ENCODE measurements at places on chromosomes 4 and X.

- DNase-seq: no peak
Measured at GRCh38 chrX:25755194-25755593, 382.9 kb upstream of the MAGEB18 start.

GRCh38 chr4:123484291-123484926, 87.8 kb downstream of the SPRY1 start:
- DNase-seq: no peak

DNA sequence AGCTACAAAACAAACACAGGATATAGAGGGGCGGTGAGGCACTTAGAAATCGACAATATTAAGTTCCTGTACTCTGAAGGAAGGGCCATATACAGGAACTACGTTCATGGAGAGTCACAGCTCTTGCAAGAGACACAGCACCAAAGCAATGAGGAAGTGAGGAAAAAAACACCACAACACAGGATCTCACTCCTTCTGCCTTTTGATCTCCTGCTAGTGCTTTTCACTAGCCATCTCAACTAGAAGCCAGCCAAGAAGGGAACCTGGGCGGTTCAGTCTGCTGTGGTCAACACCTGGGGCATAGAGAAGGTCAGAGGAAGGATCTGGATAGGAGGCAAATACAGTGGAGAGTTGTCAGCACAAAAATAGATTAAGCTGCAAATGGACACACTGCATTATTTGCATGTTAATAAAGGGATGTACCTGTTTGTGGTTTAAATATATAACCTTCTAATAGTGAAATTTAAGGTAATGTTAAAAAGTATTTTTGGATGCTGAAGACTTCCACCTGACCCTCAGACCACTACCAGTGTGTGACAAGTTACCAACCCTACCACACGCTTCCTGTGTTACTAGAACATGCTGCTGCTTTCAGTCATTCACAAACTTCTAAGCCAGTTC, 104.6 kb downstream of the DTHD1 start:
- DNase-seq: peak; percentile 61

- no peak for DNase-seq
Measured at GRCh38 chrX:9678215-9678965, 87.3 kb downstream of the GPR143 start.

- peak; percentile 21 for DNase-seq
Measured at GRCh38 chrX:34810364-34810763, 132.2 kb upstream of the FAM47B start.

DNA sequence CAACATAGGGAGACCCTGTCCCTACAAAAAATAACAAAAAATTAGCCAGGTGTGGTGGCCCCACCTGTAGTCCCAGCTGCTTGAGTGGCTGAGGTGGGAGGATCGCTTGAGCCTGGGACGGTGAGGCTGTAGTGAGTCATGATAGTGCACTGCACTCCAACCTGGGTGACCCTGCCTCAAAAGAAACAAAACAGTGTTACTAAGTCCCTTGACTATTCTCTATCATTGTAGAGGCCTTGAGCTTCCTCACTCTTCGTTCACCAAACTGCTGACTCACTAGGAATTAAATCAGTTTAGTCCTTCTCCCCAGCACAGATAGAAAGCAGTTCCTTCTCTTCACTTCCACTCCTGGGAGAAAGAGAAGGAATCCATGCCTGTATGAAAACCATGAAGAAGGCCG, 14.5 kb downstream of the CDS1 start:
- no peak for DNase-seq

- no peak for DNase-seq
Measured at GRCh38 chr4:35653451-35653850, 590.9 kb downstream of the ARAP2 start.

GRCh38 chr4:73104695-73105094, 35.2 kb upstream of the COX18 start:
- DNase-seq: no peak

- peak; percentile 65 for DNase-seq
Measured at GRCh38 chrX:15686818-15687685, 22.4 kb upstream of the CLTRN start.

GRCh38 chr4:39278476-39278875, 87.7 kb downstream of the RFC1 start:
- no peak for DNase-seq

- DNase-seq: no peak
Measured at GRCh38 chr4:147173797-147174432, 228.3 kb upstream of the TTC29 start.

DNA sequence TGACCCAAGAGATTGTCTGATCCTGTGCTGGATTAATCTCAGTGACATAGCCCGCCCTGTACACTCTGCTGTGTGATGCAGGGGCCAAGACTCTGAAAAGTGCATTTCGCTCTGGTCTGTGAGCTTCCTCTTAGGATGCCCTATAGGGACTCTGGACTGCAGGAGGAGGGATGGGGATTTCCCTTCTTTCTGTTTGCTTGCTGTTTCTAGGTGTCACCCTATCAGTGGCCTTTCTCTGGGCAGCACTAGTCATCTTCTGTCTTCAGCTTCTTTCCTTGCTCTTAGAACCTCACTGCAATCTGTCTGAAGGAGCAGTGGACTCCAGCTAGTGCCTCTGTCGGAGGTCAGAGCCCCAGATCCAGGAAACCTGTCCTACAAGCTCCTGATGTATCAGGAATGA, 34.5 kb upstream of the SCRG1 start:
- no peak for DNase-seq

- DNase-seq: no peak
Measured at GRCh38 chrX:48523682-48524081, 2.1 kb downstream of the EBP start.

- DNase-seq: no peak
Measured at GRCh38 chr4:63155561-63155960, 1253.7 kb downstream of the TECRL start.

GRCh38 chr4:91837608-91838029, 466.1 kb upstream of the GRID2 start:
- DNase-seq: no peak

DNA sequence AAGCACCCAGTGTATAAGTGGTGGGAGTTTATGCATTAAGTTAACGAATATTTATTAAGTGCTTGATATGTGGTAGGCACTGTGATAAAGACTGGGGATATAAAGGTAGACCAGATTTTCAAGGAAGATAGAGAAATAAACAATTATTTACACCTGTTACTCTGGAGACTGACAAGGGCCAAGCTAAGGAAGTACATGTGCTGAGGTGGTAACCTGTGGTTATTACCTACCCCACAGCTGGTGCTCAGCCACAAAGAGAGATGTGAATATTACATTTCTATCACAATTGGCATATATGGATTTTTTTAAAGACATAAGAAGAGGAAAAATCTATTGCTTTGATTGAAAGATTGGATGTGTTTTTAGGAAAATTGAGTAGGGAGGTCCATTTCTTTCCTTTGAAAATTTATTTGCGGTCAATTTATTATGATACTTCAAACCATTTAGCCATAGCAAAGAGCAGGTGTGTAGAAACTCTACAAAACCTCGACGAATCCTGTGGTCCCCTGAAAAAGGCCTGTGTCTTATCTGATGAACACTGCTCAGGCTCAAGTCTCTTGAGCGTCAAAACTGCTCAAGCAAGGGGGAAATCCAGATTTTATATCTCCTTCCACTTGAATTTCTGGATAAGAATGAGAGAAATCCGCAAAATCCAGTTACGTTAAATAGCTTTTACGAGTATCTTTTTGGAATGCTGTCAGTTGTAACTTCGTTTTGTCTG, 217.7 kb upstream of the HAND2 start:
- no peak for DNase-seq
